Epithelial cell of umbilical artery (primary cell): ENCODE measurements at places on chromosomes 5 and 9. TPM values are rescaled to one million over a fixed set of nuclear protein-coding genes. Genes with fewer than 3 reads are reported as not detected.

The OR1J2 gene
- not detected in 2 replicates for total RNA-seq

The PAM gene
- 118 and 121 TPM in 2 replicates for total RNA-seq

The DAB2IP gene
- total RNA-seq = 11.6 and 24.4 TPM in 2 replicates

The TDRD7 gene
- 11.0 and 25.8 TPM in 2 replicates for total RNA-seq

The PTGER4 gene
- 37.2 and 56.5 TPM in 2 replicates for total RNA-seq

The TEX48 gene
- total RNA-seq = not detected in 2 replicates

The RANBP6 gene
- 53.3 and 64.1 TPM in 2 replicates for total RNA-seq

The ARHGAP26 gene
- 8.1 and 12.8 TPM in 2 replicates for total RNA-seq

The DMRT2 gene
- total RNA-seq = not detected in 2 replicates

The ANKRD31 gene
- not detected in 2 replicates for total RNA-seq

The SERINC5 gene
- total RNA-seq = 6.5 TPM in 2 replicates

The SURF1 gene
- 31.9 and 43.9 TPM in 2 replicates for total RNA-seq

The PCDHB10 gene
- 0.30 and 0.32 TPM in 2 replicates for total RNA-seq

The RNF183 gene
- not detected in 2 replicates for total RNA-seq

The PCDHGA6 gene
- 0.76 and 0.97 TPM in 2 replicates for total RNA-seq

The BARX1 gene
- not detected in 2 replicates for total RNA-seq

The NIM1K gene
- total RNA-seq = not detected in 2 replicates

The KIF12 gene
- under 0.01 and 0.30 TPM in 2 replicates for total RNA-seq
